Dorsolateral prefrontal cortex (tissue), 122 donors: ENCODE measurements at places on chromosomes 7 and 10.

DNA sequence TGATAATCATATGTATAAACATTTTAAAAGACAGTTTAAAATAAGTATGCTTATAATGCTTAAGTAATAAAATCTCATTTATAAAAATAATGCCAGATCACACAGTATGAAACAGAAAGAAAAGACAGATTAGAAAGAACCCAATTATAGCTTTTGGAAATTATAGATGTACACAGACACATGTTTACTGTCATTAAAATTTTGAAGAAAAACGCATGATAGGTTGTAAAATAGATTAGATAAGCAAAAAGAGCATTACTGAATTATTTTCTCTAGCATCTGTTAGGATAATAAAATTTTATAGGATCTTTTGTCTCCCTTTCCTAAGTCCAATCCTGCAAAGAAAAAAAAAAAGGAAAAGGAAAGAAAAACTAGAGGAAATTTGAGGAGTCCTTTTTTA is 1107.3 kb upstream of the LRRN3 start:
- no peak for DNase-seq

GRCh38 chr10:36096576-36096975 is 454.5 kb upstream of the FZD8 start:
- no peak for DNase-seq

DNA sequence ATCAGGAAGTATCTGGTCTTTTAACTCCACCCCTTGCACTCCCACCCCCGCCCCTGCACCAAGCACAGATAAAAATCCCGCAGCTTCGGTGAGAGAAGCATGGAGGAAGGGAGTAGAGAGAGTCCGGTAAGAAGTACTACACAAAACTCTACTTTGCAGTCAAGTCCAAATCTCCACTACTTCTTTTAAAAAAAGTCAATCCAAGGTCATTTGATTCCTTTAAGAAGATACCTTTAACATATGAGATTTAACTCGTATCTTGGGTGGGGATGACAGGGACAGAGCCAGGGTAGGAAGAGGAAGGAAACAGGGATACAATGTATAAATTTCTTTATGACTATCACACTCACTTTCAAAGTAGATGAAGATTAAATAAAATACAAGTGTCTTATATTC is 132.1 kb downstream of the NRBF2 start:
- DNase-seq: no peak

DNA sequence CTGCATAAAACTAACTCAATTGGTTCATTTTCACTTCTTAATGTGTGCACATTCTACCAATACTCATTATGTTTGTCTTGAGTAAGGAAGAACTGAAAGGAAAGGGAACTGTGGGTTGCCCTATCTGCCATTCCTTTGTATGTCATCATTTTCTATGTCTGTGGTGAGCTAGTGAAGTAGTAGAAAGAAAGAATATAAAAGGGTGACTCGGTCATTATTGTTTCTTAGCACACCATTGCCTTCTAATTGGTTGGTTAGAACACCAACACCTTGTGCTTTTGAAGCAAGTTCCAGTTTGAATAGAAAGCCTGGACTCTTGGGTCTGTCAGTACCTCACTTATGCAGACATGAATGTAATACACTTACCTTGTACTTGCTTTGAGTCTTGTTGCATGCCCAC is 64.3 kb upstream of the MDFIC start:
- no peak for DNase-seq

GRCh38 chr10:16996530-16996964 is 133.1 kb downstream of the CUBN start:
- no peak for DNase-seq

DNA sequence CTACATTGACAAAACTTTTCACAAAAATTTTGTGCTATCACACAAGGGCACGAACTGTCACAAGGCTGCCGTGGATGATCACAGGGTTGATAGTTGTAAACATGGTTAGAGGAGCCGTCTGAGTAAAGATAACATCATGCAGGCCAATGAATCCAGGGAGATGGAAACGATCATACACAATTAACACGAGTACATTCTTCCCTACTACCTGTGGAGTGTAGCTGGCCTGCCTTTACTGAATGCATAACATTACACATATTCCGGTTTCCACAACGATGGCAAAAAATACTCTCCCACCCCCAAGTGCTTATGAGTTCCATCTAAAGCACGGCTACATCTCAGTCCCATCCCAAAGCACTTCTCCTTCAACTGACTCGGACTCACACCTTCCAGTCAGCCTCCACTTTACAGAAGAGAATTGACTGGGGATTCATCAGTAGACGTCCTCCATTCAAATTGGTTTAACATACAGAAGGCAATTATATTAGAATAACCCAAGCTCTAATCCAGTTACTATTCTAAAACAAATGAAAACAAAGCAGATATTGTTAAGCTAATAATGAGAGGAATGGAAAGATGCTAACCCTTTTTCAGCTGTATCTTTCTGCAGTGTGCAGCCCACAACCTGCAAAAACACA is 69.0 kb downstream of the EZH2 start:
- no peak for DNase-seq

- no peak for DNase-seq
Measured at GRCh38 chr7:78912781-78913180, 540.7 kb downstream of the MAGI2 start.

GRCh38 chr10:4663162-4663992 is 162.6 kb upstream of the AKR1E2 start:
- DNase-seq: no peak

DNA sequence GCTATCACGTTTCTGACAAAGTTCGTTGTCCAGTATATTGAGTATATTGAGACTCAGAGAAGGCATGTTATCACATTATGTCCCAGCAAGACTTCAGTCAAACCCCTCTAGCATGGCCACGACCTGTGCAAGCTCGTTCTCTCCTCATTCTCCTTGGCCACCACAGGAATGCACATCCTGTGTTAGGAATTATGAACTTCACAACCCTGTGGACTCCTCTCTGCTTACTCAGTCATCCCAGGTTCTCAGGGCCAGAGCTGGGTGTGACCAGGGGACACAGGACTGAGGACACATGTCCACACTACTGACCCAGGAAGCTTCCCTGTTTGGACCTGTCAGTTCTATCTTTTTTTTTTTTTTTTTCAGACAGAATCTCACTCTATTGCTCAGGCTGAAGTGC is 4.4 kb downstream of the SH2D4B start:
- DNase-seq: no peak

DNA sequence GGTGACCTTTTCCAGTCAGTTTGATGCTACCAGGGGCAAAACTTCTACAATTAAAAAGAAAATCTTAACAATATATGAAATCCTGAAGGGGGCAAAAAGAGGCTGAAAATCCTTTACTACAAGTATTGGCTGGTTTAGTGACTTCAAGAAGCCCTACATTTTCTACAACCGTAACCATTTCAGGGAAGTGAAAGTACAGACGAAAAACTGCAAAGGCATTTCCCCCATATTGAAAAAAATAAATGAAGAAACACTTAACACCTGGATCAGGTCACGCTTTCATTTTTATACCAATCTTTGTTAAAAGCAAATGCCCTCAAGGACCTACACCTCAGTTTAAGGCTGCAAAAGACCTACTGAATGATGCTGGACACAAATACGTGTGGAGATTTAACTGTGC is 38.6 kb downstream of the IL6 start:
- no peak for DNase-seq

DNA sequence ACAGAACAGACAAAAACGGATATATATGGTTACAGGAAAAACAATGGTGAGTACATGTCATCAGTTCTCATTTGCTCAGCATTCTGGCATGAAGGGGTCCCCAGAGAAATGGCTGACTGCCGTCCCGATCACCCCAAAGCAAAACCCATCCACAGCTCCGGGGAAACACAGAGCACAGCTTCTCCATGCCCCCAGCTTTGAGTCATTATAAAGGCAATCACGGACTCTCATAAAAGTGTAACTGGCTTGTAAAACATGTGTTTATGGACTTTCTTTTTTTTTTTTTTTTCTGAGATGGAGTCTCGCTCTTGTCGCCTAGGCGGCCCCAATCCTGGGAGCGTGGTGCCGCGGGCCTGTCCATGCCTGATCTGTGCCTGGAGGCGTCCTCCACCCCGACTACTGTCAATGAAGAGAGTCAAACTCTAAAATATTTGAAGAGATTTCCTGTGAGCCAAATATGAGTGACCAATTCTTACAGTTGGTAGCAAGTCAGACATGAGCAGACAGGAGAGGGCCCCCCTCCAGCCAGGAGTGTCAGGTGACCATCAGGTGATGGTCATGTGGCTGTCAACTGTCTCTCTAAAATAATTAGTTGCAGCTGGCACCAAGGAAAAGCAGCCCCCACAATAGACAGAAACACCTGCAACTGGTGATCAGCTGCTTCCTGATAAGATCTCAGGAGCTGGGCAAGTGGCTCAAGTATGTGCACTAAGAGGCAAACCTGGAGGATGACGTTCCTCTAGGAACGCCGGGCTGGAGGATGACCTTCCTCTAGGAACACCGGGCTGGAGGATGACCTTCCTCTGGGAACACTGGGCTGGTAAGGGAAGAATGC is 21.7 kb upstream of the NOM1 start:
- no peak for DNase-seq

GRCh38 chr7:326809-327232 is 36.9 kb downstream of the FOXL3 start:
- DNase-seq: no peak

GRCh38 chr10:21180604-21181003 is 283.5 kb upstream of the NEBL start:
- DNase-seq: no peak

DNA sequence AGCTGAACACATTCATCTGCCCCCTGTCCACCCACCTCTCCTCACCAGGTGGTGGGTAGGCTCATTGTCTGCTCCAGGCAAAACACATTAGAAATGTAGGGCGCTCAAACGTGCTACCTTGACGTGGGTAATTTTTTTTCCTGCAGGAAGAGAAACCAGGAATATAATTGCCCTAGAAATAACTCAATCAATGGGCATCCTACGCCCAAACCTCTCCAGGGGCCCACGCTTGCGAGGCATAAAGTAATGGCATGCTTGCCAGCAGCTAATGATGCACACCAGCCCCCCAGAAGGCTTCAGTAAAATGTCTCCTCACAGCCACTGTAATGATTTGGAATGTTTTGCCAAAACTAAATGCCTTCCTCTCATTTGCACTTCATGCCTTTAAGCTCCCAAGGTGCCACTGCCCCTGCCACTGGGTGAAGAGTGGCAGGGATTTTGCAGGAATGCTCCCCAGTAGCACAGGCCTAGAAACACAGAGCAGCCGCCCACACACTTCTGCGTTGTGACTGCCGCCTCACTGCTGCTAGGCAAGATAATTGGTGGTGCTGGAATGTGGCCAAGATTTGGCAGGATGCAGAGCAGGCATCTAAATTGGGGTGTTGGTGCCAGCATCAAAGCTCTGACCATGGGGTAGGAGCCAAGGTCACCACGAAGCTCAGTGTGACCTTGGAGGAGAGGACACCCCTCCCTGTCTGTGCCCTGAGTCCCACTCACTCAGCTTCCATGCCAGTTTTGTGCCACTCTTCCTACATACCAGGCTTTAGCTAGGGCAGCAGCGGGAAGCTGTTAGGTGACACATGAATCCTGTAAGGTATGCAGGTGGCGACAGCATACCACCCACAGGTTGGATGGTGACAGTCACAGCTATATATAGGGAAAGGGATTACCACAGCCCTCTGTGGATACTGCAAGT is 48.7 kb upstream of the PPP1R3C start:
- peak; percentile 58 for DNase-seq

GRCh38 chr7:5557920-5558401 is 134.3 kb upstream of the TNRC18 start:
- peak; percentile 50 for DNase-seq

DNA sequence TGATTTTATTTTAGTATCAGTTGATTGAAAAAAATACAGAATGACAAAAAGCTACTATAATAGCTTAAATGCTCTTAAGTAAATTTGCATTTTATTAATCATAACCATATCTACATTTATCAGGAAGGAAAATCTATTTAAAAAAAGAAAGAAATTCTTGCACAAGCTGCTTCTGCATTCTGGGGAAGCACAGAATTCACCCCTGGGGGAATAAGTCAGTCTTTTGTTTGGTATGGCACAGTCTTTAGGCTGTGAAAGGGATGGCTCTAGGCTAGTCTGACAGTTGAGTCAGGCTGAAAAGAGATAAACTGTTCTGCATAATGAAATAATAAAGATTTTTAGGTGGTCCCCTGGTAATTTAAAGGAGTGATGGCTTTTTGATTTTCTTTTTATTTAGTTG is 37.9 kb downstream of the HTR7 start:
- no peak for DNase-seq

DNA sequence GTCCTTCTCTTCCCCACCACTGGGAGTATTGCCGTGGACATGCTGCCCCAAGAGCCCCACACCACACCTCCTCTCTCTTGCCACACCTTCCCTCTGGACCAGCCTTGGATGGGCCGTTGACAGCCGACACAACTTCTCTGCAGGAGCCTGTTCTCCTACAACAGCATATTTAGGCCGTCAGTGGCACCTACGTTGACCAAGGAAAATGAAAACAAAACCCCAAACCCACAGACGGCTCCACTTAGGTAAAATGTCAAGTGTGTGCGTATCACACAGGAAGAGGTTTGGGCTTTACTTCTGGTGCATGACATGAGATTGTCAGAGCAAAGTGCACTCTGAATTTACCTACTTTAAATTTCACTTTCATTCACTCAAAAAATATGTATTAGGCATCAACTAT is 246.6 kb downstream of the ZMYND11 start:
- DNase-seq: no peak

DNA sequence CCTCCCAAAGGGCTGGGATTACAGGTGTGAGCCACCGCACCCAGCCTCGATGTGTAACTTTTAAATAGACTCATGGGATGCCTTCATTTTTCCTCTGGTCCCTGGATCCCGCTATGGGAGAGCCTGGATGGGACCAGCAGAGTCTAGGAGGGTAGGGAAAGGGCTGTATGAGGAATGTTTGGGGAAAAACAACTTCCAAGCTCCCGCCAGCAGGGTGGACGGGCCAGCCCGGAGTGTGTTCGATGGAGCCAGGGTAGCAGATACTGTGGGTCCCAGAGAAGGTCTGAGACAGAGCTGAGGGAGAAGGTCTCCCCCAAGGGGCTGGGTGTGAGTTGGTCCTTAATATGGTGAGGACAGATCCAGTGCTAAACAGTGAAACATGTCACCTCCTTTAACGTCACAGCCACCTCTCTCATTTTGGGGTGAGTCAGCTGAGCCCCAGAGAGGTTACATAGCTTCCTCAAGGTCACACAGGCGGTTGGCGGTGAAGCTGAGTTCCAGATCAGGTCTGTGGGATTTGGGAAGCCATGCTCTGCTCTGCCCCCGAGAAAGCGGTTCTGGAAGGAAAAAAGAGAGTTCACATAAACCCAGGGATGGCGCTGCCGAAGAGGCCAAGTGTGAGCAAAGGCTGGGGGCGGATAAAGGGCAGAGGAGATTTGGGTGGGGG is 66.4 kb downstream of the MYL10 start:
- DNase-seq: no peak

- DNase-seq: no peak
Measured at GRCh38 chr7:146185844-146186243, 69.2 kb downstream of the CNTNAP2 start.

DNA sequence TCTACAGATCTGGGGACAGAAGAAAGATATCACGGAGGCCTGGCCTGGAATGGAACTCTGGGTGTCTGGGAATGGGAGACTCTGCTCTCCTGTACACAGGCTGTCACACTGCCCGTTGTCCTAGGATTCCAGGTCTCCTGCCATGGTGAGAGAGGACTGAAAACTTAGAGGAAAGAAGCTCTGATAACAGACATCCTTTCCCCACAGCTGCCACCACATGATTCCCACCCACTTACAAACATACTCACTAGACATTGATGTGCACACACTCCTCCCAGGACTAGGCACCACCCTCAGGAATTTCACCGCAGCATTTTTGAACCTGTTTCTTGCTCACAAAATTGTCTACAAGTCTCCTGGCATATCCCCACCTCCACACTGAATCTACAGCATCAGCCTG is 5.7 kb downstream of the ZNF92 start:
- no peak for DNase-seq

GRCh38 chr10:69489506-69490090 is 38.3 kb downstream of the TSPAN15 start:
- DNase-seq: peak; percentile 41
